ENCODE measurements at places on chromosomes 7 and 10.
A peak's percentile ranks its signal among the peaks of the same experiment; 100 is the strongest.

GRCh38 chr10:49817845-49818244 is 55.7 kb upstream of the OGDHL start:
- no peak for DNase-seq

GRCh38 chr10:76296957-76297356 is 865.5 kb downstream of the LRMDA start:
- DNase-seq = no peak

DNA sequence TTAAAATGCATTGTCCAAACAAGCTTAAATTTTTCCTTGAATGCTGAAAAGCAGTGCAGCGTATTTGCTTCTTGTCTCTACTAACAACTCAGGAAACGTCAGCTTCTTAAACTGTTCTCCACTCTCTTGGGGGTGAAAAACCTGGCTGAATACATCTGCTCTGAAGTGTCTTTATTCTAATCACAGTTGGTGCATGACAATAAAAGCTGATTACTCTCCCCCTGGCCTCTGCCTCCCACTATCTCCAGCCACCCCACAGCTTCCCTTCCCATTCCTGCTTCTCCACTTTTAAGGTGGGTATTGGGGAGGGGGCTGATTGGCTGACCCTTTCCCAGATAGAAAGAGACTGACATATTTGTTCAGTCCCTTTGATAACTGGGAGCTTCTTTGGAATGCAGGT is 456.0 kb downstream of the SORCS1 start:
- no peak for DNase-seq

GRCh38 chr10:7168414-7168813 is 242.4 kb downstream of the SFMBT2 start:
- no peak for DNase-seq

GRCh38 chr7:31883761-31884164 is 186.4 kb downstream of the PDE1C start:
- no peak for DNase-seq

DNA sequence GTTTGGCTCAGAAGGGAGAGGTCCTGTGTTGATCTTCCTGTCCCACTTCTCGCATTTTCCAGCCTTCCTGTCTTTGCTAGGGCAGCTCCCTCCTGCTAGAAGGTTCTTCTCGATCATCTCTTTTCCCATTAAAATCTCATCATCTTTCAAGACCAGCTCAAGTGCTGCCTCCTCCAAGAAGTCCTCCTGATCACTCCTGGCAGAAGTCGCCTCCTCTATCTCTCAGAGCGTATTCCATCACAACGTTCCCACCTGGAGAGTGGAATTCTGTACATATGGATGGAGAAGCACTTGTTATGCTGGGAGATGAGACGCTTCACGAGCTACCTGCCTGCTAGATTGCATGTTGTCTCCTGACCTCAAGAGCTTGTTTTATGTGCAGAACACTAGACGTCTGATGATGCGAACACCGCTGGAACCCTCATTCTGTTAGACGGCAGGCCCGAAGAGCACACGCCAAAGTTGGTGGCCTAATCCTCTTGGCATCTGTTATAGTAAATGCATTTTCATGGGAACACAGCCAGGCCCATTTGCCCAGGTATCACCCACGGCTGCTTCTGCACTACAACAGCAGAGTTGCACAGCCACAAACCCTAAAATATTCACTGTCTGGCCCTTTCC is 68.0 kb upstream of the INSIG1 start:
- DNase-seq = no peak

GRCh38 chr7:43904533-43905208 is 1.7 kb downstream of the URGCP start:
- DNase-seq = no peak

DNA sequence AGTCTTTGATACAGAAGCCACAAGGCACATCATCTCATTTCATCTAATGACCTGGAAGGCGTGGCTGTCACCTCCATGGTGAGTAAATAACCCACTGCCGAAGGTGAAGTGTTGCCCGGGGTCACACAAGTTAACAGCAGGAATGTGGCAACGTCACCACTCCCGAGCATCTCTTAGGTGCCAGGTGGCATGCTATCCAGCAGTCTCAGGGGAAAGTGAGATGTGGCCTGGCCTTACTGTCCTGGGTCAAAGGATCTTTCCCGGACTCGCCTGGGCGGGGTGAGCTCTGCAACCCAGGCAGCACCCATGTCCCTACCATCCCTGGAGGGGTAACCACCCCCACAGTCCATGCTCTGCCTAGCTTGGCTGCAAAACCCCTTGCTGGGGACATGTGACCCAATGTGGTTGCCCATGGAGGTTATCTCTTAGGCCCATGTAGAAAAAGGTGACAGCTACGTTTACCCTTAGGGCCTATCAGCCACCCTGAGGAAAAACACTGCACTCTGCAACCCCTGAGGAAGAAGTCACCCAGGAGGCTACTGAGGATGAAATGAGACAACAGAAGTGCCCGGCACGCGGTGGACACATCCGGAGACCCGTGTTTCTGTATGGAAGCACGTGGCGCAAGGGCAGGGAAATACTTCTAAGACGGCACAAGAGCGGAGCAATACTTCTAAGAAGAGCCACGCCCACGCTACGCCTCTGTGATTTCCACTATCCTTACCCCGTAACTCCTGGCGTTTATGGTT is 52.0 kb downstream of the BAIAP2L1 start:
- no peak for DNase-seq

DNA sequence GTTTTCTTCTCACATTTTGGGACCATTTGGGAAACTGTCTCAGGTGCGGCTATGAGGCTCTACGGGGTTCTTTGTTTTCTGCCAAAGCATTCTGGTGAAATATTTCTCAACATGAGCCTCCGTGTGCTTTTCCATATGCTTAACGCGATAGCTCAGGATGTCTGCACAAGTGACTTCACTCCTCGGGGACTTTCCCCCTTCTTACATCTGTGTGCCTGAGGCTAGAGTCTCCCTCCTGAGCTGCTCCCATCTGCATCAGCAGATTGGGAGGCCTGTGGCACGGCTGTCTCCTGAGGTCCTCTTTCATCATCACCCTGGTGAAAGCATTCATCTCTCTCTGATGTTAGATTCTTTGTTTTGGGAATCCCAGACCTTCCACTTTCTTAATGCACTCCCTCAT is 1190.9 kb downstream of the TYW1 start:
- no peak for DNase-seq

DNA sequence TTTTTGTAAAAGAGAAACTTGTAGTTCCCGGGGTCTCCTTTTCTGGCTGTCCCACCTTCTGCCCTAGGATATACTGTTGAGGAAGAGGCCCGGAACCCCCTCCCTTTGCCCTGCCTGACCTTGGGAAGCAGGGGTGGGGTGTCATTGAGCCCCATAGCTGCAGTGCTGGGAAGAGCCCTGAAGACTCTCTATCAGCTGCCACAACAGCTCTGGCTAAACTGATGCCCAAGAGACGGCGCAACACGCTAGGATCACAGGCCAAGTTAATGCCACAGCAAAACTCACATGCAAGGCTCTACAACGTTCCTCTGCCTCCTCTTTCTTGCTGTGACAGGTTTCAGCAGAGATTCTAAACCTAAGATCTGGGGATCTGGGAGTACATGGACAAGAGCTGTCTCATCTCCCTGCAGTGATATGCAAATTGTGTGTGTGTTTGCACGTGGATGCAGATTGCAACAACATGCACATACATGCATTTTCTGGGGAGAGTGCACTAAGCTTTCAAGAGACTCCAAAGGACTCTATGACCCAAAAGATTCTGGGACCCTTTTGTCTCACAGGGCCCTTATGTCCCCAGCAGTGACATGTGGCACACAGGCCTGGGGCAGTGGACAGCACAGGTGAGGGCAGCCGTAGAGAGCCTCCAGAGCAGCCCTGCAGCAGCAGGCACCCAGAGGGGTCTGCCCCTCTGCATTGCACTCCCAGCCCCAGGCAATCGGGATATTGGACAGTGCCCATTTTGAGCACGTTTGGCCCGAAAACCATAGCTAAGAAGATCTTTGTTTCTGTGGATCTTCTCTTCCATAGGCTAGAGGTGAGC is 2.5 kb downstream of the RASSF4 start:
- no peak for DNase-seq

DNA sequence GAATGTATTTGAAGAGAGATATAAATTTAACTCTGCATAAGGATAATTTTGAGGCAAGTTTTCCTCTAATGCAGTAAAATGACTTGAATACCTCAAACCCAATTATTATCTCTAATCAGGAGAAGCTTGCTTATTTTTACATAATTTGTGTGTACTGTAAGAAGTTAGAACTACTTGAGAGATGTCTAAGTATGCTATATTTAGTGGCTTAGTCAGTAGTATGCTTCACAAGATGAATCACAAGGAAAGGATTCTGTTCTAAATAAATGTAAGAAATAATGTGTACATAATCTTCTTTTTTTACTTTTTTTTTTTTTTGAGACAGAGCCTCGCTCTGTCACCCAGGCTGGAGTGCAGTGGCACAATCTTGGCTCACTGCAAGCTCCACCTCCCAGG is 13.7 kb downstream of the PHTF2 start:
- DNase-seq = no peak

GRCh38 chr7:105249216-105249615 is 139.5 kb downstream of the SRPK2 start:
- DNase-seq = no peak

DNA sequence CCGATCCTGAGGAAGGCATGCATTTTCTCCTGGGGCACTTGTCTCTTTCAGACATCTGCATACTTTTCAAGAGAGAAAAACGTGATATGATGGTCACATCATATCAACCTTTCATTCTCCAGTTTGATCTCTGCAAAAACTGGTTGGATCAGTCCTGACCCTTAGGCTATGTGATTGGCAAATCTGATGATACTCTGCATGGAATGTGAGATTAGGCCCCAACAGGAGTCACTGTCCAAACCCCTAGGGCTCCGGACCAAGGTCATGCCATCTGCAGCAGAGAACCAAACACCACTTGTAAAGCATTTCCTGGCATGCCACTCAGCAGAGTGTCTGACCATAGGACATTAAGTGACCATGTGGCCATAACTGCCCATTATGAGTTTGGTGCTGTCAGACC is 8.6 kb downstream of the GCK start:
- no peak for DNase-seq

DNA sequence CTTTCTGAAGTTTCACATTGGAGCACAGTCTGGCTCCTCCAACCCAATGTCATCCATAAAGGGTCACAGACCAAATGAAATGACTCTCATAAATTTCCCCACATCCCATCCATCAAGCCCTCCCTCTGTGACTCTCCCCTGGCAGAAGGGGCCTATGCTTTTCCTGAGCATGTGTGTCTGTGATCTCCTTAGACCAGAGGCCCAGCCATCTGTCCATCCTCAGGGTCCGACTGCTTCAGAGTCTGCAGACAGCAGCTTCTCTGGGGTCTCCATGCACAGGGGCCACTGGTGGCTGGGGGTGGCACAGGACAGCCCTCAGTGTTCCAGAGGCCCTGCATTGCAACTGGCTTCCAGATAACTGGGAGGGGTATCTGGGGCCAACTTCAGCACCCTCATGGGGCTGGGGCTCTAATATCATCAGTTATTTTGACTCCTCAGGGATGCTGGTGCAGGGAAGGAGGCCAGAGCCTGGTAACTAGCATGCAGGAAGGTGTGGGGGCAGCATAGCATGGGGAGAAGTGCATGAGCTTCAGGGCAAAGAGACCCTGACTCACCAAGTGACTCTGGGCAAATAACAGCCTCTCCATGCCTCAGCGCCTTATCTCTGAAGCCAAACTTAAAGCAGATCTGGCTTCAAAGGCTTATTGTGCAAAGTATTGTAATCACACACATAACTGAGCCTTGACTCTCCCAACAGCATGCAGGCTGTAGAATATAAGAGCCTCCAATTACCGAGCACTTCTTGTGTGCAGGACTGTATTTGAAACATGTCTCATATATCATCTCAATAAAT is 266.9 kb downstream of the GRID1 start:
- DNase-seq = no peak

DNA sequence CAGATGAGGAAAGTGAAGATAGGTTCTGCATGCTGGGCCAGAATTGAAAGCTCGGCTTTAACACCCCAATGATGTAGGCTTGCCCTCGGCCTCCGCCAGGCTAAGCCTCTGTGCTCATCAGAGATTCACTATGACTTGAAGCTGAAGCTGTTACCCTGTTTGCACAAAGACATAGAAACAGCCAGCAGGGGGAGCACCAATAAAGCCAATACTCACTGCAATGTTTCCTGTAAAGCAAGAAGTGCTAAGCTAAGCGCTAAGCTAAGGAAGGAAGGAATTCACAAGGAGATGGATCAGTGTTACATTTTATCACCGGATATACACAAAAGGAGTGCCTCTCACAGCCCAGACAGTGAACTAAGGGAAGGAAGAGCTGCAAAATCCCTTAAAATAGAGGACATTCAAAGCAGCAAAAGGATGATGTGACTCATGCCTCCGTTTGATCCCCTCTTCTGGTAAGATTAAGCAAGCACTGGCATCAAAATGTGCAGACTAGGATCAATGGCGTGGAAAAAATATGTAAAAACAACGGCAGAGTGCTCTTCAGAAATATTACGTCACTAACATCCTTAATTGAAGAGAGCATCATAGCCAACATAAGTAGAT is 153.8 kb downstream of the COBL start:
- DNase-seq = peak; percentile 58

DNA sequence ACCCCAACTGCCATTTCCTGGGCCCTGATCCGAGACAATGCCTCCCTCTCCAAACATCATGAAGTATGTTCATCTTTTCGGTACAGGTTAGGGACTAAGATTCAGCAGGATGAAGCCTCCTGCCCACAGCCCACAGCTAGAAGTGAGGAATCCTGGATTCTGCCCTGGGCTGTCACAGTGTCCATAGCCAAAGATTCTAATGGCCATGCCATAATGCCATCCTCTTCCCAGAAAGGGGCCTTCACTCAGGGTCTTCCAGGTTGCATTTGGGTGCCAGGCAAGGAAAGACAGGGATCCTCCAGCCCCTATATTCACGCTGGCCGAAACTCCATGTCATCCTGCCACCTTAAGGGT is 15.7 kb upstream of the ZMIZ1 start:
- no peak for DNase-seq

DNA sequence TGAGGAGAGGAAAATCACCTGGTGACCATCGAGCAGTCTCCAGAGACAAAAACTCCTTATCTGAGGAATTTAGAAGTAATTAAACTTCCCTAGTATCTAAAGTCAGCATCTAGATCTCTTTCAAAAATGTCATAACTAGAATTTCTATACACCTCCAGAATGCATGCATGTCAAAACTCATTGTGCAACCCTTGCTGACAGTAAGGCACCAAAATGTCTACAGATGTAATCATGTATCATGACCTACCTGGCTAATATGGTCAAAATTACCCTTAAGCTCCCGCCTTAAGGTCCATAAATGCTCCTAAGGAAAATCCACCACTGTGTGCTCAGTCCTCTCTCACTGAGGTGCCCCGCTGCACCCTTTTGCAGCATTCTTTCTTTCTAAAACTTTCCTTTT is 16.4 kb upstream of the LGI1 start:
- no peak for DNase-seq

DNA sequence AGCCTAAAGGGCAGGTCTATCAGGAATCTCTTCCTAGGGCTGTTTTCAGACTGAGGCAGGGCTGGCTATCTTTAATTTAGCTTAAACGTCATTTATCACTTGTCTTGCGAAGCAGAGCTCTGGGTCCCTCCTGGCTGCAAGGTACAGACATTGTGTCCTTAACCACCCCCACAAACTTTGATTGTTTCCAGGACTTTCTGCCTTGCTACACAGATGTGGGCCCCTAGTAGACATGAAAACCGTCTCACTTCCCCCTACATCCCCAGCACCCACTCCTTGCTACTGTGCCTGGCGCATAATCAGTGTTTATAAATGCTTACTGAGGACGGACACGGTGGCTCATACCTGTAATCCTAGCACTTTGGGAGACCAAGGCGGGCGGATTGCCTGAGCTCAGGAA is 54.5 kb downstream of the PIP4K2A start:
- DNase-seq = no peak

GRCh38 chr7:25391961-25392587 is 163.8 kb upstream of the NPVF start:
- DNase-seq = no peak

- no peak for DNase-seq
Observed at GRCh38 chr7:27030393-27031050, 65.3 kb downstream of the HOXA1 start.
